ENCODE measurements at places on chromosomes 12 and 14. TPM values are rescaled to one million over a fixed set of nuclear protein-coding genes. Genes with fewer than 3 reads are reported as not detected.

DNA sequence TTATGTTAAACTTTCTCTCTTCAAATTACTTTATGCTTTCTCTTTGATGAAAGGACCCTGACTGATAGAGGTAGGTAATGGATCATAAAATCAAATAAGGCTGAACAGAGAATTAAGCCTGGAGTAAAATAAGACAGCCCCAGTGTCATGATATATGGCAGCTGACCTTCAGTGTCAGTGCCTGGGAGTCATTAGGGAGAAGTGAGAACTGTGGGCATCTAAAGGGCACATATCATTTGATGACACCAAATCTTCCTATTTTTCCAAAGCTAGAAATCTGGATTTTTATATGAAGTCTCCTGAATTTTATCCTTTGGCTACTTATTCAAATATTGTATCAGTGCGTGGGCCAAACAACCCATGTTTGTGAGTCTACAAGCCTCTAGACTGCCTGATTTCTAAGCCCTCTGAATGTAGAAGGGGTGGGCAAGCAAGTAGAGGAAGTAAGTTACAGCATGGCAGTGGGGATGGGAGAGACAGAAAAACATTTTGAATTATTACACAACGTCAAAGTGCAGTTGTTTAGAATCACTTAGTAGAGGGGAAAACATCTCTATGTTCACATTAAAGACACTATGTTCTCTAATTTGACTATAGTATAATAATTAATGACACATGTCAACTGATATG is 10.0 kb downstream of the SLC39A9 start:
- no peak for DNase-seq

GRCh38 chr14:58088961-58089360 is 63.1 kb downstream of the ARMH4 start:
- DNase-seq: no peak

DNA sequence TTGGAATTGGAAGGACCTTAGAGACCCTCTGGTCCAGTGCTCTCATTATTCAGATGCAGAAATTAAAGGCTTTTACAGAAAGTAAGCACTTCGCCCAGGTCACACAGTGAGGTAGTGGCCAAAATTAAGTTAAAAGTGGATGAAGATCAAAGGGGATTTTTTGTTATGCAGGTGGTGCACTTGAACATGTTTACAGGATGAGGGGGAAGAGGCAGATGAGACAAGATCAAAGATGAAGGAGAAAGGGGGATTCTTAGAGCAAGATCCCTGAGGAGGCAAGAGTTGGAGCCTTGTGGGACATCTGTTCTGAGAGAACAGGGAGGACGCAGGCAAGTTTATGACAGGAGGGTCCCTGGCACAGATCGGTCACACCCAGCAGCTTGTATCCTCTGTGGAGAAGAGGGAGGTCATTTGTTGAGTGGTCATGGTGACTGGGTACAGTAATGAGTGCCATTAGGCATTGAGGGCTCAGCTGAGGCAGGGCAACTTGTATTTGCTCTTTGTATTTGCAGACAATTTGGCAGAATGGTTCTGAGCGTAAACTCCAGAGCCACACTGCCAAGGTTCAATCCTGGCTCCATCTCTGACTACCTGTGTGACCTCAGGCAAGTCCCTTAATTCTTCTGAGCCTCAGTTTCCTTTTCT is 84.0 kb downstream of the BORCS5 start:
- no peak for DNase-seq

DNA sequence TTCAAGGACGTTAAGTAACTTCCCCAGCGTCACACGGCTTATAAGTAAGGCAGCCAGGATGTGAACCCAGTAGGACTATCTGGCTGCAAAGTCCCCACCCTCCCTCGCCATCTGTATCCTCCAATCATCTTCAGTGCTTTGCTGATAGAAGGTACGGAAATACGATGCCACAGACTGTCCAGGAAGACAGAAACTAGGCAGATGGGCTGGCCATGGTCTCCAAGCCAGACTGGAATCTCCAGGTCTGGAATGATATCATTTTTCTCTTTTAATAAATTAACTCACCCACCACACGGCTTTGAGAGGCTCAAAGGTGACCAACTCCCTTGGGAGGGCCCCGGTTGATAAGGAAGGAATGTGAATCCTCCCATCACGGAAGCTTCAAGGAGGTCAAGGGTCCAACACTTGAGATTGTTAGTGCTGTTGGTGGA is 16.3 kb upstream of the BDKRB1 start:
- no peak for DNase-seq

DNA sequence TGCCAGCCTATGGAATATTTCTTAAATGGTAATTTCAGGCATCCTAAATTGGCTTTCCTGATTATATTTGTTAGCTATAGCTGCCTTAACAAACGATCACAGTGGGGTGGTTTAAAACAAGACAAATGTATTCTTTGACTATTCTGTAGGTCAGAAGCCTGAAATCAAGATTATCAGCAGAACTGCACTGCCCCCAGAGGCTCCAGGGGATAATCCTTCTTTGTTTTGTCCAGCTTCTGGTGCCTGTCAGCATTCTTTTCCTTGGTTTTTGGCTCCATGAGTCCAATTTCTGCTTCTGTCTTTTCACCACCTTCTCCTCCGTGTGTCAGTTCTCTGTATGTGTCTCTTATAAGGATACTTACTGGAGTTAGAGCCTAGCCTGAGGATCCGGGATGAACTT is 1282.2 kb upstream of the USP15 start:
- no peak for DNase-seq

VPS37B gene
- total RNA-seq: 17.8 TPM

KRT77 gene
- not detected for total RNA-seq

Data from activated CD8-positive, alpha-beta T cell treated with anti-CD3 and anti-CD28 coated beads for 36 hours (primary cell).